ENCODE measurements at places on chromosomes 7 and 10.

DNA sequence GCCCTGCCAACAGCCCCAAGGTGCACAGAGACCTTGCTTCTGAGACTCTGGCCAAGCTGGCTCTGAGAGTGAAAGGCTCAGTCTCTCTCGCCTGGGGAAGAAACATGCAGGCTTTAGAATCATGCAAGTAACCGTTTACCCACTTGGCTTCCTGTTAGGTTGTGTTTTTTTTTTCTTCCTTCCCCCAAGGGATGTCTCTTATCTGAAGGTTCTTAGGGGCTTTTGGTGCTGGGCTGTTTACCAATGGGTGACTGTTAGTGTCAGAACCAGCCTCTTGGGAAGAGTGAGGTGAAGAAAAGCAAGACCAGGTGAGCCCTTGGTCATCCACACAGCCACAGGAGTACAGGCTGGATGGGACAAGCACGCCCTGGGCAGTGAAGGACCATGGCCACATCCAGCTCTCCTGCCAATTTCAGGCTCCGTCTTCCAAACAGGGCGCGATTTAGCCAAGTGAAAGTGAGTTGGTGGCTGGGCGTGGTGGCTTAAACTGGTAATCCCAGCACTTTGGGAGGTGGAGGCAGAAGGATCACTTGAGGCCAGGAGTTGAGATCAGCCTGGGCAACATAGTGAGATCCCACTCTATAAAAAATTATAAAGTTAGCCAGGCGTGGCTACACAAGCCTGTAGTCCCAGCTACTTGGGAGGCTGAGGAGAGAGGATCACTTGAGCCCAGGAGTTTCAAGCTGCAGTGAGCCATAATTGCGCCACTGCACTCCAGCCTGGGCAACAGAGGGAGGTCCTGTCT lies 76.3 kb upstream of the CUX1 start:
- no peak for DNase-seq

GRCh38 chr10:33095867-33096815 lies 138.1 kb upstream of the ITGB1 start:
- no peak for DNase-seq

- DNase-seq = no peak
These were observed 143.0 kb upstream of the NRBF2 start for GRCh38 chr10:62990126-62990525.

DNA sequence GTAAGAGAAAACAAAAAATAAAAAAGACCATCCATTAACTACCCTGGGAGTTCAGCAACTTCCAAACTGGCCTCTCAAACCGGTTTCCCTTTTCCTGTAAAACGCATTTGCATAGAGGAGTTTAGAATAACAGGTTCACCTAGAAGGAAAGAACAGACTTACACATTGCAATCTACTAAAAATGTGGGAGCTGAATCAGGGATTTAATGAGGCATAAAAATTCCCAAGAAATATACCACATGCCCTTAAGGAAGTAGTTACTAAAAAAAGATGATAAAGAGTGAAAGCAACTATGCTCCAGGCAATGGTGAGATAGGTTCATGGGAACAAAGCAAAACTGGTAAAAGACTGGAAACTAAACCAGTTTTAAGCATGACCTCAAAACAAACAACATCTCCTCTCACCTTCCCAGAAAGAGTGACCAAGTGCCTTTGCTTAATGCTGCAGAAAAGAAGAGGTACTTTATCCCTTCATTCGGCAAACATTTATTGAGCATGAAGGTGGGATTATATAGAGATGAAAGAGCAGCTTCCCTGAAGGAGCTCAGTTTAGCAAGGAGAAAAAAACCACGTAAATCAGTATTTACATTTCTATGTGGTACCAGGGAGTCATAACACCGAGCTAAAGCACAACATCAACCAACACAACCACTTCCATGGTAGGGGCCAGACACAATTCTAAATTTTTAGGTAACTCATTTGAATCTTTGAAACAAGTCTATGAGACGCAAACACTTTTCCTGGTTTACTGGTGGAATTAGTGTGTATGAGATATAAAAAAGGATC lies 152.8 kb downstream of the SGMS1 start:
- DNase-seq = no peak

DNA sequence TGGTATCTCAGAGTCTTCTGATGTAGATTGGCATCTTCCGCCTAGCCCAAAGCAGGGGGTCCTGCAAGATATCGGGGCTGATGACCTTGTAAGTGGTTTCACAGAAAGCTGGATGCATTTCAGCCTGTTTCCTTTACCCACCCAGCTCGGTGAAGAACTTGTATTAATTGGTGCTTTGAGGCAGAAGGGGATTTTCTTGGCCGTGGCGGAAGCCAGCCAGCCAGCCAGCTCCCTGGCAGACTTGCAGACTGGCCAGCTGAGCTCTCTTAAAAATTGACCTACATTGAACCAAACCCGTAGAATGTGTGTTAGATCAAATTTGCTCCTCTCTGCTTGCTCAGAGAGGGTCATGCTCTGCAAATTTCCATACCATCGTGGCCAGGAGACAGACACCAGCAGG lies 218.4 kb downstream of the ADAM12 start:
- no peak for DNase-seq

DNA sequence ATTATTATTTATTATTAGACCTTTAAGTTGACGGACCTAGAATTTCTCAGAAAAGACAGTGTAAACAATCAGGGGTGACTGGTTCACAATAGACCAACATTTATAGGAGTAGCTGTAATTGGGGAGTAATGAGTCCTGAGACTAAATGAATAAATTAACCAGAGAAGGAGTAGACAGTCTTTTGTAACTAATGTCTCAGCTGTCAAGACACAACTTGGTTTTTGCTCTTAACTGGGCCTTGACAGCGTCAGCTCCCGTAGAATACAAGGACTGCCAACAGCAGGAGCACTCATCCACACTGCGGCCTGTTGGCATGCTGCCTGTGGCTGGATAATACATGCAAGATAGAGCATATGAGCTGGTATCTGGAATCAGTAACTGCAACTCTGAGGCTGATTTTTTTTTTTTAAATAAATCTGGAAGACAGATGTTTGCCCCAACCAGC lies 123.9 kb downstream of the CACNA2D1 start:
- DNase-seq = peak; percentile 70

- DNase-seq = no peak
These were observed 165.4 kb downstream of the BMPER start for GRCh38 chr7:34070511-34071323.

DNA sequence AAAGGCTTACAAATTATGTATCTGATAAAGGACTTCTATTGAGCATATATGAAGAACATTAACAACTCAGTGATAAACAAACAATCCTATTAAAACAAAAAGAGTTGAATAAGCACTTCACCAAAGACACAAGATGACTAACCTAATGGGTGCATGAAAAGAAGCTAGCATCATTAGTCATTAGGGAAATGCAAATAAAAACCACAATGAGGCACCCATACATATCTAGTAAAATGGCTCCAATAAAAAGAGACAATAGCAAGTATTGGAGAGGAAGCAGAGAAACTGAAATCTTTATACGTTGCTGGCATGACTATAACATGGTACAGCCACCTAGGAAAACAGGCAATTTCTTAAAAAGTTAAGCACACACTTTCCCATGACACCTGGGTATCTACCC lies 77.6 kb upstream of the ZMIZ1 start:
- no peak for DNase-seq

DNA sequence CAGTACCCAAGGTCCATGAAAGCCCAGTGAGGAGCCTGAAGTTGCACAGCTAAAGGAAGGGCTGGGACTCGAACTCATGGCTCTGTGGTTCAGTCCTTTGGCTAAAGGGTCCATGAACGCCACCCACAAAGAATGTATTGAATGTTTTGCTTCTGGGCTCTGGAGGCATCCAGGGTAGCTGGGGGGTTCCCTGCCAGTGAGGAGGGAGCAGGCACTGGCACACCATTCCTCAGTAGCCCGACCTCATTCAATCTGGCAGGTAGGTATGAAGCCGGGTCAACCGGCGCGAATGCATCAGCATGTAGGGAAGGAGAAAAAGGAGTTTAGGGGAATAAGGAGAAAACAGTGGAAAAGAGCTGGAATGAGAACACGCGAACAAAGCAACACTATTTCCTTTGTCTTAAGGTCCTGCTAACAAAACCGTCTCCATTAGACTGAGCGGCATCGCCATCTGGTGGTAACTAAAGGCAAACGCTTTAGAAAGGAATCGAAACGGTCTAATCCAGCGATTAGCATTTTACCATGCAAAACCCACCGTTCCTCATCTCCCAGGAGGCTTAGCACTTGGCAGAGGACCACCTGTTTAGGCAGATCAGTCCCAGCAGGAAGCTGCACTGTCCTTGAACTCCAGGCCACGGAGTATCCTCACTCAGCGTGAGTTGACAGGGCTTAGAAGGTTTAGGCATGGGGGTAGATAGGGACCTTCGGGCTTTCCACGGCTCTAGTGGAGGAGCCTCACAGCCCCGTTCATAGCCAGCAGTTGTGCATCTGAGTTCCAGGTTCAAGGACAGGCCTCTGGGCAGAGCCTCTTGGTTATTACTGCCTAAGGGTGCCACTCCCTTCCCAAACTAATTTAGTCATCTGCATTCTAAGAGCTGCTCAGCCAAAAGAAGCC lies 122.8 kb downstream of the UBE2H start:
- DNase-seq = peak; percentile 42

- no peak for DNase-seq
These were observed 112.1 kb upstream of the AFAP1L2 start for GRCh38 chr10:114516356-114516755.

DNA sequence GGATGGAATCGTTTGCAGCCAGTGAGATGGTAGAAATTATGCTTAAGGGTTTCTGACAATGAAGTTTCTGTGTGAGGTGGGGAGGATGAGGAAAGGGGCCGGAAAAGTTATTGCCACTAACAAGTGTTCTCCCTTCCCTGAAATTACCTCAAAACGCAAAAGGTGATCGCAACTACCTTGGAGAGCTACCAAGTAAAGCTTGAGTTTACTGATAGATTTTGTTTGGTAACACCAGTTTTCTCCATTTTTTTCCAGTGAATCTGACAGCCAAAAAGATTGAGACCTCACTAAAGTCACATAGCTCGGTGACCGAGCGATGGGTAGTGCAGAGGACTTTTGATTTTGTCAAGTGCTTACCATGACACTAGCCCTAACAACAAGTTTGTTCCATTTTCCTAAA lies 1.6 kb downstream of the SUV39H2 start:
- DNase-seq = no peak

DNA sequence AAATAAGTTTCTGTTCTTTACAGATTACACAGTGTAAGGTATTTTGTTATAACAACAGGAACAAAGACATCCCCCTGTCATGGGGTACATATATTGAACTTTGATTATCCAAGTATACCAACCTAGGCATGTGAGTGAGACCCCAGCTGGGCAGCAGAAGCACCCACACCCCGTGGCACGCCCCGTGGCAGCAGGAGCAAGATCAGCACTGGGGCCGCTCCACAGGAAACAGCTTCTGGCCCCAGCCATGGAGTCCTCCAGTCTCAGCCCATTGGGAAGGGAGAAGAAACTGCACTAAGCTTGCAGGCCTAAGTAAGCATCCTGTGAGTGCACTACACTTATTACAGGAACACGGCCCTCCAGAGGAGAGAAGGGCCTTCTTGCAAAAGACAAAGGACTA lies 24.2 kb upstream of the TMEM72 start:
- no peak for DNase-seq

GRCh38 chr10:123864923-123865322 lies 26.7 kb downstream of the CPXM2 start:
- DNase-seq = no peak

- no peak for DNase-seq
These were observed 135.0 kb downstream of the NT5C2 start for GRCh38 chr10:103058034-103058433.

DNA sequence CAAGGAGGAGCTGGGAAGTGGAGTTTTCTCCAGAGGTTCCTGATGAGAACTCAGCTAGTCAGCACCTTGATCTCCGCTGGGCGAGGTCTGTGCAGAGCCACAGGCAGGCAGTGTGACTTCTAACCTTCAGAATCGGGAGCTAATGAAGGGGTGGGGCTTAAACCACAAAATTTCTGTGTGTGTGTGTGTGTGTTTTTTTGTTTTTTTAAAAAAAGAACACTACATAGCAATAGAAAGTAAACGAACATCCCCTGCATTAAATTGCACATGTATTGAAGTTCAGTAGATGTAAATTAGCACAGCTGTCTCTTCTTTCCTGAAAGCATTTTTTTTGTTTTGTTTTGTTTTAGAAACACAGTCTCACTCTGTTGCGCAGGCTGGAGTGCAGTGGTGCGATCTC lies 46.2 kb downstream of the RBM17 start:
- DNase-seq = no peak
